AG04450 (cell line): ENCODE measurements at places on chromosomes 11 and 22.
A peak's percentile ranks its signal among the peaks of the same experiment; 100 is the strongest.

GRCh38 chr11:66318600-66318970 is 1.7 kb upstream of the CD248 start:
- DNase-seq: no peak

GRCh38 chr11:128291835-128292234 is 295.5 kb downstream of the ETS1 start:
- no peak for DNase-seq

DNA sequence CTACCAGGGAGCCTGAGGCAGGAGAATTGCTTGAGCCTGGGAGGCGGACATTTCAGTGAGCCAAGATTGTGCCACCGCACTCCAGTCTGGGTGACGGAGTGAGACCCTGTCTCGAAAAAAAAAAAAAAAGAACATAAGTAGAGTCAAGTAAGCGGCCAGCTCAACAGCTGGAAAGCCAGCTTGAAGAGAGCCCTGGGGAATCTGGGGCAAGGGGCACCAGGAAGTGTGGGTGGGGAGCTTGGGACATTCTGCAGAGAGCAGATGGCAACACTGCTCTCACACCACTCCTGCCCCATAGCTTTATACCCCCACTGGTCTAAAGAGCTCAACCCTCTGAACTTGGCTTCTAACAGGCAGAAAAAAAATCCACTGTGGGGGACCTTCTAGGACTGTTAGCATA is 505.6 kb downstream of the BUD13 start:
- DNase-seq: no peak

DNA sequence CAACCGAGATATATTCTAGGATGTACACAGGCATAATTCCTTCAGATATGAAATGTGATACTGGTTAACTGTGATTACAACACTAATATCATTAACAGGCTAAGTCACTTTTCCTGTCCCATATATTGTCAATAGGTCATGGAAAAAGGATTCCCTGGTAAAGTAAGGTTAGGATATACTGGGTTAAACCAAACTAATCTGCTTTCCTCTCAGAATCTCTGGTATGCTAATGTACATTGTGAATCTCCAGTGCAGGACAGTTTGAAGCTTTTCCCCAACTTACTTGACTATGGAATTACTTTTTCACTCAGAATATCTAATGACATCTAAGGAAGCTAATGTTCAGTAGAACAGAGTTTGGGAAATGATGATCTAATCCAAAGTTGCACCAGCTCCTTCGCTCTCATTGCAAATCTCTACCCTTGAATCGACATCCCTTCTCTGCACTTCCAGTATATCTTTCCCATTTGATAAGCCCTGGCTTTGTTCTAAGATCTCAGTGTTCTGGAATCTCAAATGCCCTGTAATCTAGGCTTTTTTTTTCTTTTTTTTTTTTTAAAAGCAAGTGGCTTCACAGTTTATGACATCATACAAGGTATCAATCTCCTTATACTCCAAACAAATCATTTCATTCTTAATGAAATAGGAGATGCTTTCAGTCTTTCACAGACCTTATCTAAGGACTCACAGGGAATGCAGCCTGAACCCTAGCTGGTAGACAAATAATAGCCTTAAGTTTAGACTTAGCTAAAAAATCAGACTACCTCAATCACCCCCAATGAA is 43.8 kb downstream of the COPB1 start:
- DNase-seq: no peak

- DNase-seq: no peak
These were observed 209.5 kb downstream of the NTM start for GRCh38 chr11:131579932-131580387.

DNA sequence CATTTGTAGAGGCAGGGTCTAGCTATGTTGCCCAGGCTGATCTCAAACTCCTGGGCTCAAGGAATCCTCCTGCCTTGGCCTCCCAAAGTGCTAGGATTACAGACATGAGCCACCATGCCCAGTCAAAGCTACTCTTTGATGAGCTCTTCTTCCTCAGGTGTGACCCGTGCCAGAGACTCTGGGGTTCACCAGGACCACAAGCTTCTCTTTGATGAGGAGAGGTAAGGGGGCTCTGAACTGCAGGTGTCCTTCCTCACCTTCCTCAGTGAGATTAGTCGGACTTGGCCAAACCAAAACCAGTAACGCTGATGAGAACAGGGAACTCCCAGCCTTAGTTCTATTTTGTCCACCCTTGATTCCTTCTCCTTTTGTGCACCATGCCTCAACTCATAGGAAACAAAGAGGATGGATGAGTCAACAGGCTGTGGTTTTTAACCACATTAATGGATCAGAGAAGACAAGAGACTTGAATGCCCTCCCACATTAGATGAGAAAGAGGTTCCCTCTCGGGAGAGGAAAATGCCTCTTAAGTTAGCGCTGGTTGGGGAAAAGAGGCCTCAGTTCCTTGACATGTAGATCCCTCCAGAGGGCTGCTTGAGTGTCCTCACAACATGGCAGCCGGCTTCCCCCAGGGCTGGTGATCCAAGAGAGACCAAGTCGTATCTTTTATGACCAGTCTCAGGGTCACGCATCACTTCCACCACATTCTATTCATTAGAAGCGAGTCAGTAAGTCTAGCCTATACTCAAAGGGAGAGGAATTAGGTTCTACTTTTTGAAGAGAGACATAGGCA is 25.7 kb upstream of the CTR9 start:
- DNase-seq: peak; percentile 23

DNA sequence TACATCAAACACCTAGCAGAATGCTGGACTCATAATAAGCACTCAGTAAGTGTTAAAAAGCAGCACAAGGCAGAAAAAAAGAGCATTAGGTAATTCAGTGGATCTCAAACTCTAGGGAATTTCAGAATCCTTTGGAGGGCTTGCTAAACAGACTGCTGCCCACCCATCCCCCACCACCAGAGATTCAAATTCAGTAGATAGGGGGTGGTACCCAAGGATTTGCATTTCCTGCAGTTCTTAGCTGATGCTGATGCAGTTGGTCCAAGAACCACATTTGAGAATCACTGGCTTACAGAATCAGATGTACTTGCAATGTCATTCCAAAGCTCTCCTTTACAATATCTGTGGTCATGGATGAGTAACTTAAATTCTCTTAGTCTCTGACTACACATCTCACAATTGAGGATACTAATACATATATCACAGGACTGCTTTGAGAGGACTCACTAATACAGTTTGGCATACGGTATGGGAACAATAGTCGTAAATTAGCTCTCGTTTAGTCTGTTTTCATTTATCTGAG is 664.5 kb downstream of the KCNA4 start:
- no peak for DNase-seq

DNA sequence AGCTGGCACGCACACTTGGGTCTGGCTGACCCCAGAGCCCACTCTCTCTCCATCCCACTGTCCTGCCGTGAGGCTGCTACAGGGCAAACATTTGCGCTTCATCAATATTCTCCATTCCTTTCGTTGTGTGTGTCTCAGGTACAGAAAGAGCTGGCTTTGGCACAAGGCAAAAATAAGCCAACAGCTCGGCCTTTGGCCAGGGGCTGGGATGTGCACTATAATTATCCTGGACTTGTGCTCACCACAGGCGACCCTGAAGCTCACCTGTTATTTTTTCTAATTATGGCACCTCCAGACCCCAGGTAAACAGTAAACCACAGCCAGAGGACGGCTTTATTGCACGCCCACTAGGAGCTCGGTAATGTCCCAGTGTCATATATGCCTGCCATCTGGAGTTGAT is 10.9 kb downstream of the ZMAT5 start:
- no peak for DNase-seq

DNA sequence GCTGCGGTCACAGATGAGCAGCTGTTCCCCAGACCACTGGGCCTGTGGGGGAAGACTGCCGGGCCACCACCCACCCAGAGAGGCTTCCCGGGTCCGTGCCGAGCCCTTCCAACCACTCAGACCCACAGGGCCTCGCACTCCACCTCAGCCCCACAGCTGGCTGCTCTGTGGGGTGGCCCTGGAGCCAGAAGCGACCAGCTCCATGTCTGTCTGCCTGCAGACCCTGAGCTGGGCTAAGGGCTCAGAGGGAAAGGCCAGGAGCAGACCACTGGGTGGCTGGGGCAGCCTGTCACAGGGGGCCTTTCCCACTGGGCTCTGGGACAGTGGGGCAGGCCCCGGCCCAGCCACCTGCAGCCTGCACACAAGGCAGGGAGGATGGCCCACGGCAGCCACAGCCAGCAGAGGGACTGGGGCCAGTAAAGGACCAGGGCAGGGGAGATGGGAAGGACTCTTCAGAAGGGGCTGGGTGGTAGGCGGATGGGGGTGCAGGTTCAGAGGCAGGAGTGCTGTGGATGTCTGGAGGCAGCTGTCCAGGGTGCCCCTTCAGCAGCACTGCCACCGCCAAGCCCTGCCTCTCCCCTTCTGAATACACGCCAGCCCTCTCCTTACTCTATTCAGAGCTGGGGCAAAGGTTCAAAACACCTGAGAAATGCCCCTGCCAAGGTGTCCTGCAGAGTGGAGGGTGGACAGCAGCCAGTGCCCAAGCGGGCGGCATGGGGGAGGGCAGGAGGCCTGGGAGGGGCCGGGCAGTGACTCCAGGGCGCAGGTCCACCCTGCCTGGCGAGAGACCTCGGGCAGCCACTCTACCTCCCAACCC is 32.2 kb downstream of the GNB1L start:
- no peak for DNase-seq

DNA sequence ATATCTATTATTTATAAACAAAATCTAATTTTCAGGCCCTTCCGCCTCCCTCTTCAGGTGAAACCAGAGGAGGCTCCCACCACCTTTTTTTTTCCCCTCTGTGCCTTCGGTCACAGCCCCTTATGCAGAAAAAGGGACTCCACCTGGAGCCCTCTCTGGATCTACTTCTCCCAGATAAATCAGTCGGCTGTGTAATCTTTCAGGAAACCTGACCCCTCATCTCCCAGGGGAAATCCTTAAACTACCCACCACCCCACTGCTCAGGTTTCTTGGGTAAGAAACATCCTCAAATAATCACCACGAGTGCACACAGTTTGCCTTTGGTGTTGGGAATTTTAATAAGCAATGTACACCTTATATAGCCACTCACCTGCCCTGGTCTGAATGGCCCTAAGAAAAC is 104.2 kb downstream of the NAV2 start:
- DNase-seq: no peak

DNA sequence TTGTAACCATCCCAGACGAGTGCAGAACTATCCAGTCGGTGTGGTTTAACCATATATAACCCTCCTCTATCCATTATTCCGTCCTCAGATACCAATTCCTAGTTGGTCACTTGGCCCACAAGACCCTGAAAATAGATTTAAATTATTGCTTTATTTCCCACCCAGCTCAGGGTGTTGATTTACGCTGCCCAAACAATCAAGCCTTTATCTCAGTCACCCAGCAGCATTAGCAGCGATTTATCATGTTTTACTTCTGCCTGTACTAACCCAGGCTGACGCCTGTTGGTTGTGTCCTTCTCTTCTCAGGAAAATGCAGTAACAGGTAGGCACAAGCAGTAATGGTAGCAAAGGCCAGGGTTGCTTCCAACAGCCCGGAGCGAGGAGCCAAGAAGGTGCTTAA is 81.2 kb downstream of the DSCAML1 start:
- no peak for DNase-seq

DNA sequence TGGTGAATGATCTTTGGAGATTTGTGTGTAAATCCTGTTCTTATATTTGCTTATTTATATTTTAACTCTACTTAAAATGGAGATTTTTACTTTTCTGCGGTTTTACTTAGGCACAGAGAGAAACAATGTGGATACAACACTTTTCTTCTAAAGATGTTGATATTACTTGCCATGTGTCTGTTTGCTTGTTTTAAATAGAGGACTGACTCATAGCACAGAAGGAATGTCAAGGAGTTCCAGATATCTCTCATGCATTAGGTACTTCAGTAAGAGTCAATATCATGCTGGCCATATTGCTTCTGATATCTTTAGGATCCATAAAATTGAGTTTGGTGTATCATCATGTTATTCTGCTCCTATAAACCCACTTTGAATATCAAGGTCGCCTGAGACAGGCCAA is 395.0 kb downstream of the OPCML start:
- DNase-seq: no peak
